ENCODE measurements at places on chromosomes 6 and 20. TPM values are rescaled to one million over a fixed set of nuclear protein-coding genes. Genes with fewer than 3 reads are reported as not detected.

Gene ARMC12
- 0.47 TPM for total RNA-seq

Gene CGA
- total RNA-seq: not detected

Gene C20orf204
- total RNA-seq: 2.4 TPM

DNA sequence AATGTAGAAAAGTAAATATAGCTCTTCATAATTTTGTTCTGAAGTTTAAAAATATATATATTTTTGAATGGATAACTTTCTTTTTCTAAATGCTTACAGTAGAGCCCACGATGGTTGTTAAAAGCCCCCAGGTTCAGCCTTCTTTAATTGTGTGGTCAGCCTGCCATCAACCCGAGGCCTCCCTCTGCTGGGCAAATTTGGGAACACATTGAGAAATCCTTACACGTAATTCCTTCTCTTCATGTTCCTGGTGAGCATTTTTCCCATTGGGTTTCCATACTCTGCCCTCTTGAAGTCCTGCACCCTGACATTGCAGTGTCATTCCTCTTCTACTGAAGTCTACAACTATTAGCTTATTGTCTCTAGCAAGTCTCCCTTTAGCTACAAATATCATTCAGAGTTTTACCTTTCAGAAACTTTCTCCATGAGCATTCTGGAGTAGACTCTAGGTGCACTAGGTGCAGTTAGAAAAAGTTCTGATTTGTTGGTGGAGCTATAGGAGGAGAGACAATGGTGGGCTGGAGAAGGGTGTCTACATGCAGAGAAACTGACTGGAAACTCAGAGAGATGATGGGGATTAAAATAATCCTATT is 40.6 kb downstream of the TRIM38 start:
- no peaks in the 10 kb centered on the region for H3K27me3 ChIP-seq
- H3K27ac ChIP-seq: no peak overlapping the region
- no peak overlapping the region for H3K4me3 ChIP-seq

DNA sequence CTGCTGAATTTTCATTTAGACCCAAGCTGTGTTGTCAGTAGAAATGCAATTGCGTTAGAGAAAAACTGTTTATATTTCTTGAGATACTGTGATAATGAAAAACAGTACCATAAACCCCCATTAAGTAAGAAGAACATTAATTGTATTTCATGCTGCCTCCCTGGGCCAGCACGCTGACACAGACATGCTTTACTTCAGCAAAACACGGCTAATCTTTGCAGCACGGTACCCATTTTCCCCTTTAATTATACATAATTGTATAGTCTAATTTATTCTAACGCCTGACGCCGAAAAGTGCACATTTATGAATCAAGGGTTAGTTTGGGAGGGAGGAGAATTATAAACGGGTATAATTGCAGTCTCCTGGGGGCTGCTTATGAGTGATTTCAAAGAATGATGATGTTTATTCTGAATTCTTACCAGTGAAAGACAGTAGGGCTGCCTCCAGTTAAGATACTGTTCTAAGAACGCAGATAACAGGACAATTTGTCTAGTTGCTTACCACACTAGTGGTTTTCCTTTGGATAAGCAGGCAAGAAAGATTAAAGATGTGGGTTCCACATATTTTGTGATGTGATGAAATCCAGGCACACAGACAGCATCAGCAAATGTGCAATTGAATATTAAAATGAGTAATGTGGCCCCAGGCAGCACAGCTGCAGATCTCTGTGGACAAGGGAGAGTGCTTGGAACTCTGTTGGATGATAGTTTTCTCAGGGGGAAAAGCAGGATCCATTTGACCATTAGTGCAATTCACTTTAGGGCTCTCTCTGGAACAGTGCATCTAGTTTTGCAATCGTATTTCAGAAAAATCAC is 4.7 kb upstream of the SULF2 start:
- no peak overlapping the region for H3K27ac ChIP-seq
- H3K27me3 ChIP-seq: no peaks in the 10 kb centered on the region
- H3K4me1 ChIP-seq: peaks cover 2% of the 10 kb centered on the region

DNA sequence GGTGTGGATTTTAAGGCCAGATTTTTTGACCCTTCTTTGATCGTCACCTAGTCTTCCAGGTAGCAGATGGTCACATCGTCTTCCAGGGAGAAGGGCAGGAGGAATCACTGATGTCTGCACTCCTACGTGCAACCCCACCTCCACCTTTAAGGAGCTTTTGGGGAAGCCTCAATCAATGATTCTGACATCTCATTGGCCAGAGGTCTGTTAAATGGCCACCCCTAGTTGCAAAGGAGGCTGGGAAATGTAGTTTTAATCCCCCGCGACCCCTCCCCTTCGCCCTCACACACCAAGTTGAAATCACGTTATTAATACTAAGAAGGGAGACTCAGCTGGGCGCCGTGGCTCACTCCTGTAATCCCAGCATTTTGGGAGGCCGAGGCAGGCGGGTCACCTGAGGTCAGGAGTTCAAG is 151.4 kb downstream of the BCAS1 start:
- H3K4me1 ChIP-seq: peaks cover 20% of the 10 kb centered on the region
- no peak overlapping the region for H3K27ac ChIP-seq
- H3K36me3 ChIP-seq: no peaks in the 10 kb centered on the region
- H3K27me3 ChIP-seq: no peaks in the 10 kb centered on the region
- H3K4me3 ChIP-seq: peak overlapping the region; percentile 50

DNA sequence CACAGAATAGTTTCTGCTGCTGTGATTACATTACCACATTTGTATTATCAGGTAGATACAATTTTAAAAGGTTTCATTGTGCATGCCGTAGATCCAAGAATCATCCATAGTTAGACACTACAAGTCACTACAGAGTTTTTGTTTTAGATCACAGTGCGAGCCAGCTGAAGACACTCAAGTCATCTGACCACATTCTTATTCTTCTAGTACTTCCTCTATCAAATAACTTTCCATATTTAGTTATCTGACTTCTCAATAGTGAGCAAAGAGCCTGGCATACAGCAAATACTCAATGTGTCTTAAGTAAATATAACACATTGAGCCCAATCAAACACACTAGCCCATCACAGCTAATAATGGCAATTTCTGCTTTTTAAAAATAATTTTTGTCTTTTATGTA is 195.4 kb downstream of the ASCC3 start:
- H3K27ac ChIP-seq: no peak overlapping the region
- DNase-seq: no peak
- H3K27me3 ChIP-seq: no peaks in the 10 kb centered on the region
- H3K4me1 ChIP-seq: no peaks in the 10 kb centered on the region
- no peaks in the 10 kb centered on the region for H3K36me3 ChIP-seq

DNA sequence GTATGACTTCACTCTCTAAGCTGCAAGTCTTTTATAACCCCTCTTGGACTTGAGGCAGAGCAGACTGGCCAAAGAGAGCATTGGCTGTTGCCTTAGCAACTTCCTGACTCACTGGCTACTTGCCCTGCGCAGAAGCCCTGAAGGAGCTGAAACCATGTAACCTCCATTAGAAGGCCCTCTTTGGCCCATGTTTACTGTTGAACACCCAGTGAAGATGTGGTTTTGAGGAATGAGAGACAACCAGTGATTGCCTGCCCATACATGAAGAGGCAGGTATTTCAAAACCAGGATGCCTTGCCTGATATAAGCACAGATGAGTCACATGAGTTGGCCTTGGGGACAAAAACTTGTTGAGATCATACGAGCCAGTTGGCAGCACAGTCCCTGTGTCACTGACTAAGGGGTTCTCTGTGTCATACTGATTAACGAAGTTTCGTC is 182.5 kb downstream of the EDN1 start:
- H3K27ac ChIP-seq: no peak overlapping the region
- no peak for DNase-seq
- H3K4me1 ChIP-seq: no peaks in the 10 kb centered on the region
- H3K4me3 ChIP-seq: no peak overlapping the region
- H3K36me3 ChIP-seq: no peaks in the 10 kb centered on the region

DNA sequence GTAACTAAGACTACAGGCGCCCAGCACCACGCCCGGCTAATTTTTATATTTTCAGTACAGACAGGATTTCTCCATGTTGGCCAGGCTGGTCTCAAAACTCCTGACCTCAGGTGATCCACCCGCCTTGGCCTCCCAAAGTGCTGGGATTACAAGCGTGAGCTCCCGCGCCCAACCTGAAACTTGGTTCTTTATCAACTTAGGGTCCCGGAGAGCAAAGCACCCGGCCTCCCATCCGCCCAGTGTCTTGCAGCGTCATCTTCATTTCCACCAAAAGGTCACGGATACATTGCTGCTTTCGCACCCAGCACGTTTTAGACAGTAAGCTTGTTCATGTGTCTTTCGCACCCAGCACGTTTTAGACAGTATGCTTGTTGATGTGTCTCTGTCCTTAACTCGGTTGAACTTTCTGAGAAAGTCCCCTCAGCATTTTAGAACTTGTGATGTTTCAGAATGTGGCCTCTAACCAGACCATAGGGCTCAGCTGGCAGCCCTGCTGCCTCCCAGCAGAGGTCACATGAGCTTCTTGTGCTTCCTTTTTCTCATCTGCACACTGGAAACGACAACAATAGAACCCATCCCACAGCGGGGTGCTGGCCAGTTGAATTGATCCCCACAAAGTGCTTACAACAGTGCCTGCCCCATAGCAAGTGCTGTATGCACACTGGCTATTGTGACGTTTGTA is 48.8 kb downstream of the PRR18 start:
- no peak overlapping the region for H3K4me3 ChIP-seq
- no peaks in the 10 kb centered on the region for H3K4me1 ChIP-seq
- H3K27me3 ChIP-seq: peaks cover 9% of the 10 kb centered on the region
- no peaks in the 10 kb centered on the region for H3K36me3 ChIP-seq
- DNase-seq: no peak
- H3K27ac ChIP-seq: no peak overlapping the region

DNA sequence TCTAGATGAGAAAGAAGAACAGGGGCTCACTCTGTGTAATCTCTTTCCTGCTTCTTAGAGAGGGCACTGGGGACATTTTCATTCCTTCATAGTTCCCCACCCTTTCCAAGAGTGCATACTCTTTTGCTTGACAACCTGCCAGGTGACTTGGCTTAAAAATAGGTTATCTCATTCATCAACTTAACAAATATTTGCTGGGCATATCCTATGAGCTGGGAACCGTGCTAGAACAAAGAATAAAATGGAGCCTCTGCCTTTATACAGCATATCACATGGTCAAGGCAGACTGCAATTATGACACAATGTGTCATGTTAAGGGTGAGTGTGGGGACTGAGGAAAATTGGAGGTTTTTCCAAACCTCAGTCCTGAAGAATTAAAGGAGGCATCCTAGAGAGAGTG is 209.8 kb upstream of the FOXA2 start:
- no peaks in the 10 kb centered on the region for H3K27me3 ChIP-seq
- H3K4me1 ChIP-seq: peaks cover 4% of the 10 kb centered on the region
- no peaks in the 10 kb centered on the region for H3K36me3 ChIP-seq
- no peak for DNase-seq
- H3K4me3 ChIP-seq: no peak overlapping the region

DNA sequence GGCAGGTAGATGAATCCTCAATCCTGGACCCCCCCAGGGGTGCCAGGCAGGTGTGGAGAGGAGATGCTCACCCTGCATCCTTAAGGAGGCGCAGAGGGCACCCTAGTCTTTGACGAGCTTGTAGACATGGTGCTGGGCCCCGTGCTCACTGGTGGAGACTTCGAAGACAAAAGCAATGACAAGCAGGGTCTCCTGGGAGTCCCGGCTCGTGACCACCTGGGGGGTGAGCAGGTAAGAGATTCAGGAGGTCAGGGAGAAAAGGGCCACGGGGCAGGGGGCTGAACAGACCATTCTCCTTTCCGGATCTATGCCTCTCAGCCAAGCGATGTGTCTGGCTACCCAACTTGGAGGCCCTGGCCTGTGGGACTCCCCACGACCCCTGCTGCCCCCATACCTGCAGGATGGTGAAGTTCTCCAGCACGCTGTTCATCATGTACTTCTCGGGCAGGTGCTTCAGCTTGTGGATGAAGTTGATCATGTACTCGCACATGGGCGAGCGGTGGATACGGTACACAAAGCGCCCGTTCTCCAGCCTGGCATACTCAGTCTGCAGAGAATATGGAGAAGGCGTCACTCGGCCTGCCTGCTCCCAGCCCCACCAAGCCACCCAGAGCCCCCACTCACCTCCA is 6.9 kb downstream of the RPL10A start:
- no peak overlapping the region for H3K27ac ChIP-seq
- H3K4me3 ChIP-seq: no peak overlapping the region
- no peaks in the 10 kb centered on the region for H3K27me3 ChIP-seq
- DNase-seq: no peak
- H3K4me1 ChIP-seq: peaks cover 4% of the 10 kb centered on the region
- peaks cover 13% of the 10 kb centered on the region for H3K36me3 ChIP-seq

Measured in kidney (tissue), 22 donors.